Ovary (tissue), 10 donors: ENCODE measurements at places on chromosomes 16 and 17. TPM values are rescaled to one million over a fixed set of nuclear protein-coding genes. Genes with fewer than 3 reads are reported as not detected.
A peak's percentile ranks its signal among the peaks of the same experiment; 100 is the strongest.

YWHAE gene
- total RNA-seq = 491 TPM

DNA sequence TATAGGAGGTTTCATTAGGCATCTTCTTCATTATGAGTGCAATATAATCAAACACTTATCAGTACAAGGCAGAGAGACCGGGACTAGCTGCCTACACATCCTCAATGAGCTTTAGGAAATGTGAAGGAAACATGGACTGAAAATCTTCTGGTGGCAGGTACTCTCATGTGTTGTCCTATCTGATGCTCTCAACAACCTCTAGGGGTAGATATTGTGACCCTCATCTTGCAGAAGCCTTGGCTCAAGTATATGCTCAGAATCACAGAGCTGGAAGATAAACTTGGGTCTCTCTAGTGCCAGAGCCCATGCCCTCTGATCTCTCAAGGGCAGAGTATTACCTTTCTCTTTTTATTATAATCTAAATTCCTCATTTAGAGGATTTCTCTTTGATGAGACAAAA is 181.6 kb upstream of the C17orf78 start:
- no peak for DNase-seq

GRCh38 chr16:28876973-28877654 is 1.2 kb upstream of the ATP2A1 start:
- no peak for DNase-seq

DNA sequence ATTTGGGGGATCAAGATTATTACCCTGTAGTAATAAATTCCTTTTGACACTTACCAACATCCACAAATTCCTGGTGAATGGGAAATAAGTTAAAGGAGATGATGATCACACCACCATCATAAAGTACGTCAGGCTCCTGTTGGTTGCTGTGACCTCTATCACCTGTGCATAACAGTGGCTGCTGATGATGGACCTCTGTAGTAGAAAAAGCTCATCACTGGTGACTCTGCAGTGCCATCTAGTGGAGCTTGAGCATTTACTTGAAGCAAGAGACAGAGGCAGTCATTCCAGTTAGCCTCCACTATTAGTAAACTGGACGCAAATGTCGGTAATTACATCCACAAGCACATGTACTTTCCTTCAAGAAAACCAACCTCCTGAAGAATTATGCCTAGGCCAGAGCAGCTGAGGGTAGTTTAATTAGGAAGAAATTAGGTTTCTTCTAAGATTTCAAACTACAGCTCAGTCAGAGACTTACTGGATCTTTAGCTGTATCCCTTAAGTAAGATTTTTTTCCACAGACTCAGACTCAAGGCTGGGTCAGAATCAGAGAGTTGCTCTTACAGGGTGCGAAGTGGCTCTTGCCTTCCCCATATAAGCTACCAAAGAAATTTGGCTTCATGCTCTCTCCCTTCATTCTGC is 39.3 kb downstream of the CYB561 start:
- peak; percentile 49 for DNase-seq

DNA sequence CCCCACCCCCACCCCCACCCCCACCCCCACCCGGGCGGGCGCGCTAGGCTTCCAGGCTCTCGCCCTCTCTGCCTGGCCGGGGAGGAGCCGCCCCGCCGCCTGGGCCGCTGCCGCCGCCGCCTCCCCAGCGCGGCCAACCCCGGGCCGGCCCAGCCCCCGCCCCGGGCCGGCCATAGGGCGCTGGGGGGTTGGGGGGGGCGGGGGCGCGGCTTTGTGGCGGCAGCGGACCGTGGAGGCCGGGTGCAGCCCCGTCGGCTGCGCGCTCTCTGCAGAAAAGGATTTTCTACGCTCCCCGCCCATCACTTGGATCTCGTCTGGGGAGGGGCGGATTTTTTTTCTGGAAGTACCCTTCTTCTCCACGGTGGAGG is 230.9 kb downstream of the MRTFB start:
- peak; percentile 56 for DNase-seq

DNA sequence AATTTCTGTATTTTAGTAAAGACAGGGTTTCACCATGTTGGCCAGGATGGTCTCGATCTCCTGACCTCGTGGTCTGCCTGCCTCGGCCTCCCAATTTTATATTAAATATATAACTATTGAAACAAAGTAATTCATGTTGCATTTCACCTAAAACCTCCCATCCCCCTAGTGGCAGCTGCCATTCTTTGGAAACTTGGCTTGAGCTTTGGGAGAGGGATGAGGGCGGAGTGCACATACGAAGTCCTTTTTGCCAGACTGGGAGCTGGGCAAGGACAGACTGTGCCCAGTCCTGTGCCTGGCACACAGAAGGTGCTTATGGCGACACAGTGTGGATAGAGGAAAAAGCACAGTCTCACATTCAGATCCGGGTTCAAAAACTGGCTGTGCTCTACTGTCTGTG is 83.8 kb downstream of the NETO2 start:
- no peak for DNase-seq
